ENCODE measurements at places on chromosomes 5 and 9. TPM values are rescaled to one million over a fixed set of nuclear protein-coding genes. Genes with fewer than 3 reads are reported as not detected.

GRCh38 chr9:13295556-13295955, 16.1 kb upstream of the MPDZ start:
- H3K4me1 ChIP-seq, result no peaks in the 10 kb centered on the region
- DNase-seq, result no peak
- H3K36me3 ChIP-seq, result no peaks in the 10 kb centered on the region
- H3K27me3 ChIP-seq, result no peaks in the 10 kb centered on the region

- no peak for DNase-seq
- H3K36me3 ChIP-seq, result no peaks in the 10 kb centered on the region
- no peak overlapping the region for H3K27ac ChIP-seq
- H3K27me3 ChIP-seq, result no peaks in the 10 kb centered on the region
Measured at GRCh38 chr9:134329576-134329855, 3.3 kb downstream of the RXRA start.

Gene ATP6V0E1
- total RNA-seq, result 190 TPM

GRCh38 chr9:36892279-36892678, 141.8 kb downstream of the PAX5 start:
- DNase-seq, result no peak
- no peak overlapping the region for H3K4me3 ChIP-seq
- H3K4me1 ChIP-seq, result no peaks in the 10 kb centered on the region
- H3K27me3 ChIP-seq, result peaks cover 49% of the 10 kb centered on the region

DNA sequence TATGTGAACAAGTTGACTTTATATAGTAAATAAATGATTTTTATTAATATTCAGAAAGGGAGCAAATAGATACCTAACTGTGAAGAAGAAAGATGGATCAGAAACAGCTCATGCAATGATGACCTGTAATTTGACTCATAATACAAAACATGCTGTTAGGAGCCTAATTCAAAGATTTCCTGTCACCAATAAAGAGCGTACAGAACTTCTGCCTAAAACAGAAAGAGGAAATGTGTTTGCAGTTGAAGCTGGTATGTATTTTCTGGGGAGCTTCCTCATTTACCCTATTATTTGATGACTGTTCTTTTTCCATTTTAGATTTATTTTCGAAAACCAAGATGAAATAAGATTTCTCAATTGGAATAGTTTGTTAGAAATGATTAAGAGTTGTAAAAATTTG, 11.4 kb downstream of the YTHDC2 start:
- H3K36me3 ChIP-seq, result 0 out of 2 replicates have a peak, but pooled peaks cover 5% of the 10 kb centered on the region
- no peaks in the 10 kb centered on the region for H3K27me3 ChIP-seq
- no peaks in the 10 kb centered on the region for H3K4me1 ChIP-seq
- no peak overlapping the region for H3K4me3 ChIP-seq
- DNase-seq, result no peak

- H3K27ac ChIP-seq, result no peak overlapping the region
- H3K4me3 ChIP-seq, result peak overlapping the region; percentile 95
- peaks cover 3% of the 10 kb centered on the region for H3K36me3 ChIP-seq
- H3K27me3 ChIP-seq, result no peaks in the 10 kb centered on the region
Measured at GRCh38 chr9:134134949-134135342, 936 bp upstream of the WDR5 start.

DNA sequence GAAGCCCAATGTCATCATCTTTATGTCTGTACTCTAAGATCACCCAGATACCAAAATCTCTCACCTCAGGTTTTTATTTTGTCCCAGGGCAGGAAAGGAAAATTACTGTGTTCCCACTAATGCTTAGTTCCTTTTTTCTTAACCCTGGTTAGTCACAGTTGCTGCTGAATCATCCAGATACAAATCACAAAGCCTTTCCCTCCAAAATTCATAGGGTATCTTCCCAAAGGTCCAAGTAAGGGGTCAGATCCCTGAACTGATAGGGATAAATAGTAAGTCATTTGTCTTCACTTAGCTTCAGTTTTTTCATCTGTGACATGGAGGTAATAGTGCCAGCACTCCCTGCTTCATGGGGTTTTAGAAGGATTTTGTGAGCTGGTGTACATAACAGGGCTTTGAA, 2.2 kb downstream of the PLCXD3 start:
- H3K36me3 ChIP-seq, result no peaks in the 10 kb centered on the region
- H3K4me3 ChIP-seq, result no peak overlapping the region
- DNase-seq, result no peak
- H3K4me1 ChIP-seq, result peaks cover 22% of the 10 kb centered on the region
- H3K27ac ChIP-seq, result peak overlapping the region; percentile 83

GRCh38 chr5:69013481-69013880, 80.3 kb upstream of the SLC30A5 start:
- no peaks in the 10 kb centered on the region for H3K4me1 ChIP-seq
- H3K36me3 ChIP-seq, result no peaks in the 10 kb centered on the region
- DNase-seq, result no peak
- H3K27ac ChIP-seq, result no peak overlapping the region

Gene SLC34A1
- total RNA-seq, result not detected

GRCh38 chr9:758146-758545, 83.4 kb upstream of the DMRT1 start:
- DNase-seq, result no peak
- H3K27ac ChIP-seq, result no peak overlapping the region
- H3K36me3 ChIP-seq, result no peaks in the 10 kb centered on the region
- H3K27me3 ChIP-seq, result no peaks in the 10 kb centered on the region

DNA sequence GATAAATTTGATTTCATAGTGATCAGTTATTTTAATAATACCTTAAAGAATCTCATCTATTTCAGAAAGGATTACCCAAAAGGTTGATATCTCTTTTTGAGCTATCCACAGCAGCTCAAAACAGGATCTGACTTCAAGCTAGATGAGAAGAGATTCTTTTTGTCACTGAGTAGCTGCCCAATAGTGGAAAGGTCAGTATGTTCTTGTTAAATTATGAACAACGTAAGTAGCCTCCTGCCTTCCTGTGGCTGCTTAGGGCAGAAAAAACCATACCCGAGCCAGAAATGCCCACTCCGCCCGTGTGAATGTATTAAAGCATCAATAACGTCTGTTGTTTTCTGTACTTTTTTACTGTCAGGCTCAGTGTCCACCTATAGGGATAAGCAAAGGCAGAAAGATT, 51.3 kb upstream of the PRUNE2 start:
- peaks cover 34% of the 10 kb centered on the region for H3K27me3 ChIP-seq
- no peak for DNase-seq
- H3K27ac ChIP-seq, result no peak overlapping the region
- H3K36me3 ChIP-seq, result no peaks in the 10 kb centered on the region

Measured in PC-9 (cell line).